Glutamatergic neuron (in vitro differentiated cells): ENCODE measurements at places on chromosomes 7 and 10. TPM values are rescaled to one million over a fixed set of nuclear protein-coding genes. Genes with fewer than 3 reads are reported as not detected.

Gene SLC16A9
- total RNA-seq: 1.2 TPM

Gene PRKAR2B
- total RNA-seq: 14.6 TPM

Gene ASL
- 26.6 TPM for total RNA-seq

Gene PTPRE
- 2.6 TPM for total RNA-seq
